ENCODE measurements at places on chromosomes 11 and 22. TPM values are rescaled to one million over a fixed set of nuclear protein-coding genes. Genes with fewer than 3 reads are reported as not detected.

Gene OR2AT4
- not detected for polyA plus RNA-seq

Gene FADS2
- polyA plus RNA-seq: 701 TPM

Gene ZFPL1
- polyA plus RNA-seq: 76.8 TPM

Gene DNAJB7
- not detected for polyA plus RNA-seq

Gene SCN4B
- polyA plus RNA-seq: 4.9 TPM

Gene CCDC89
- not detected for polyA plus RNA-seq

Gene TECTA
- 0.59 TPM for polyA plus RNA-seq

Gene MS4A15
- polyA plus RNA-seq: 0.15 TPM

Gene TEX54
- polyA plus RNA-seq: not detected

Gene PRDM11
- 5.6 TPM for polyA plus RNA-seq

Gene LMO2
- 1.2 TPM for polyA plus RNA-seq

Gene C11orf65
- 0.08 TPM for polyA plus RNA-seq

Gene RIMBP3B
- 0.02 TPM for polyA plus RNA-seq

Gene LMNTD2
- polyA plus RNA-seq: 3.6 TPM

Gene OR8D1
- polyA plus RNA-seq: not detected

Gene APOC3
- polyA plus RNA-seq: not detected

Gene KIRREL3
- 0.46 TPM for polyA plus RNA-seq

Gene OR51A2
- polyA plus RNA-seq: not detected

Gene MMP7
- not detected for polyA plus RNA-seq

Gene C11orf91
- polyA plus RNA-seq: not detected

Gene OR6A2
- polyA plus RNA-seq: 0.14 TPM

Gene TIGD3
- polyA plus RNA-seq: 1.1 TPM

Gene NEFH
- 0.74 TPM for polyA plus RNA-seq

Gene CREB3L1
- 6.5 TPM for polyA plus RNA-seq

Gene PKP3
- polyA plus RNA-seq: 16.7 TPM

Gene TTC9C
- 25.4 TPM for polyA plus RNA-seq

Gene TRIOBP
- 36.0 TPM for polyA plus RNA-seq

Gene CARNS1
- 0.82 TPM for polyA plus RNA-seq

Gene KCNQ1
- polyA plus RNA-seq: 2.4 TPM

Gene TMEM191C
- 3.4 TPM for polyA plus RNA-seq

Gene GDPD4
- not detected for polyA plus RNA-seq

Gene TRAF6
- 4.6 TPM for polyA plus RNA-seq

Gene NLRP6
- polyA plus RNA-seq: not detected

Gene TRPM5
- 0.05 TPM for polyA plus RNA-seq

Gene DEUP1
- not detected for polyA plus RNA-seq

Gene OR51G2
- not detected for polyA plus RNA-seq

Gene NNMT
- polyA plus RNA-seq: not detected

Gene OR52E2
- polyA plus RNA-seq: not detected

Gene LRP4
- polyA plus RNA-seq: 11.0 TPM

Gene SCARF2
- polyA plus RNA-seq: 7.1 TPM

Gene EMID1
- polyA plus RNA-seq: 11.1 TPM

Gene MFRP
- 0.02 TPM for polyA plus RNA-seq

Gene PRR5
- polyA plus RNA-seq: 25.7 TPM

Gene FAM111B
- polyA plus RNA-seq: 4.8 TPM

Gene DEPDC7
- 3.1 TPM for polyA plus RNA-seq

Gene RIC3
- 6.4 TPM for polyA plus RNA-seq

Gene RAC2
- 4.3 TPM for polyA plus RNA-seq

Gene OR6T1
- not detected for polyA plus RNA-seq

Gene DGAT2
- 5.9 TPM for polyA plus RNA-seq

Gene SLC16A8
- polyA plus RNA-seq: 0.70 TPM

Gene OR8D4
- not detected for polyA plus RNA-seq

Gene KCNJ4
- polyA plus RNA-seq: 1.4 TPM

Gene RELT
- polyA plus RNA-seq: 3.4 TPM

Gene ARHGAP8
- 35.6 TPM for polyA plus RNA-seq

Gene ELFN2
- polyA plus RNA-seq: 1.3 TPM

Gene C11orf42
- not detected for polyA plus RNA-seq

Gene SORL1
- 38.1 TPM for polyA plus RNA-seq

Gene FAM181B
- polyA plus RNA-seq: 0.21 TPM
